ENCODE measurements at places on chromosomes 16 and 17.

DNA sequence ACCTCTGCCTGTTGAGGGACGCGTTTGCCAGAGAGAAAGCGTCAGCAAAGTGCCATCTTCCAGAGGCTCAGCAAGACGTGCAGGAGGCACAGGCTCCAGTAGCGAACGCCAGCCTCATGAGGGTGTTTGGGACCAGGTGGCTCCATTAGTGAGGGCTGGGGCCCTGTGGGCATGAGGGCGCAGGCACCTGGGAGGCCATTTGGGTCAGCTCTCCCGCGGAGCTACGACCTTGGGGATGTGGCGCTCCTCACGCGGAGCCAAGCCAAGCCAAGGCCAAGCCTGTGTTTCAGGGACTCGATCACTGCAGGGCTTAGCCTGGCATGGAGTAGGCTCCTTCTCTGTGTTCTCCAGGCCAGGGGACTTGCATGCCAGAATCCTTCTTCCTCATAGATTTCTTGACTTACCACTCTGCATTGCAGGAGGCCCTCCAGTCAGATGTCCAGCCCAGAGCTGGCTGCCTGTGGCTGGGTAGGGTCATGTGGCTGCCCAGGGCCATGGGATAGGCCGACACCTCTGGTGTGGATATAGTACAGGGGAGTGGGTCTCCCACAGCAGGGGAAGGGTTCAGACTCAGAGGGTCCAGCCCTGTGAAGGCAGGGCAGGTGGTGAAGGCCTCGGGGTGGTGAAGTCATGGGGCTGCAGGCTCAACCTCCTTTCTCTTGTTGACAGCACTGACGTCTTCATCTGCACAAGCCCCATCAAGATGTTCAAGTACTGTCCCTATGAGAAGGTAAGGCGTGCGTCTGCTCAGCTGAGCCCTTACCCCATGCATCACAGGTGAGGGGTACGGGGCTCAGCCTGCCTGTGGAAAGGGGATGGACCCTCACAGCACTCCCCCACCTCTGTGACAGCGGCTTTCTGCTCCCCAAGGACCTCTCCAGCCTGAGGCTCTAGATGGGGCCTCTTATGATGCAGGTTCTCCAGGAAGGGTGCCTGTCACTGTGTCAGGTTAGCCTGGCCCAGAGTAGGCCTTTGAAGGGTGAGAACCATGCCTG is 19.6 kb downstream of the NT5M start:
- no peak for DNase-seq

DNA sequence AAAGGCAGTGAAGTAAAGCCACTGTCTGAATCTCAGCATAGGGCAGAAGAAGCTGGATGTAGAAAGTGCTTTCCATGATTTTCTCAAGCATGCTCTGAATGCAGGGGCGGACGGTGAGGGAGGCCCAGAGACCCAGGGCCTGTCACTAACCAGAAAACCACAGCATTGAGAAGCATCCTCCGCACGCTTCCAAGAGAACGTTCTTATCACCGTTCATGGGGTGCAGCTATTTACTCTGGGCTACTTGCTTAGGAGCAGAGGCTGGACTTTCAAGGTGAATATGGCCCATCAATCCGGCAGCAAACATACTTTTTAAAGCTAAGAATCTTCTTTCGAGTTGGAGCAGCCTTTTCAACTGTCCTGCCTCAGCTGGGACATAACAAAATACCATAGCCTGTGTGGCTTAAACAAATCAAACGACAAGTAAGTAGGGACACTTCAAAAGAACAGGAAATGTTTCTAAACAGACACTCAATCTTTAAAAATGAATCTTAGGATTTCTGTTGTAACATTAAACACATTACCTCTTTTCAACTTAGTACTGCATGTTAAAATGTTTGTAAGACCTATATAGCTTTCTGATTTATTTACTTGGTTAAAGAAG is 46.5 kb upstream of the CDRT4 start:
- no peak for DNase-seq

- DNase-seq, result no peak
Measured at GRCh38 chr17:57855391-57856035, 5.7 kb upstream of the MRPS23 start.

- DNase-seq, result no peak
Measured at GRCh38 chr17:72565758-72566157, 444.9 kb downstream of the SOX9 start.

- DNase-seq, result no peak
Measured at GRCh38 chr17:5678171-5678570, 93.9 kb upstream of the NLRP1 start.

DNA sequence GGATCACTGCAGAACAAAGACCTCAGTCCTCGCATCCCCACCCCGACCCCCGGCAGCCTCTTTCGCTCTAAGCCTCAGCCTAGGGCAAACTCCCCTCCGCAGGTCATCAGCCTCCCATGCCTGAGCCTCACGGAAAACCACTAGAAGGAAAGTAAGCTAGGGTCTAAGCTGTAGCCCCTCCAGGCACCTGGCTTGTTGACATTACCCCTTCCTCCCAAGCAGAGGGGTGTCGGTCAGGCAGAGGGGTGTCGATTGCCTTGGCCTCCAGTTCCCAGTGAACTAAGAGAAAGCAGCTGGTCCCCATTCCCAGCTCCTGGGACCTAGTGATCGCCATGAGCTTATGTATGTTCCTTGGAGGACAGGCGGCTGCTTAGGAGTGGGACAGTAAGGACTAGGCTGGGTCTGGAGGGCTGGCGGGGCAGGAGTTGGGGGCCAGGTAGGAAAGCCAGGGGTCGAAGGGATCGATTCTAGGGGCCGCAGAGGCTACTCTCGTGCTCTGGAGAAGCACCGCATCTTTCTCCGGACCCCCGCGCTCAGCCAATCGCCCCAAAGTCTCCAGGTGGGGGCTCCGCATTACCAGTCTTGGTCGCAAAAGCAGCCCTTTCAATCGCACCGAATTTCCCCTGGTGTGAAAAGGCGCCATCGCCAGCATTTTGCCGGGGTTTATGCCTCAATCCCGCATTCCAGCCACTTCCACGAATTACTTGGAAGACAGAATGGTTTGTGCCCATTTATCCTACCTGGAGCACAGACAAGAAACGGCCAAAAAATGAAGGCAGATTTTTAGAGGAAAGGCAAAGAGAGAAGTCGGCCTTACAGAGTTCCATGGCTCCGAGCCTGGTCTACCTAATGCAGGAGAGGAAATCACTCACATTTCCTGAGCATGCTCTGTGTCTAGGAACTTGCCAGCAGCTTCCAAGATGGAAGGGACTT is 21.3 kb upstream of the HOXB13 start:
- DNase-seq, result no peak

DNA sequence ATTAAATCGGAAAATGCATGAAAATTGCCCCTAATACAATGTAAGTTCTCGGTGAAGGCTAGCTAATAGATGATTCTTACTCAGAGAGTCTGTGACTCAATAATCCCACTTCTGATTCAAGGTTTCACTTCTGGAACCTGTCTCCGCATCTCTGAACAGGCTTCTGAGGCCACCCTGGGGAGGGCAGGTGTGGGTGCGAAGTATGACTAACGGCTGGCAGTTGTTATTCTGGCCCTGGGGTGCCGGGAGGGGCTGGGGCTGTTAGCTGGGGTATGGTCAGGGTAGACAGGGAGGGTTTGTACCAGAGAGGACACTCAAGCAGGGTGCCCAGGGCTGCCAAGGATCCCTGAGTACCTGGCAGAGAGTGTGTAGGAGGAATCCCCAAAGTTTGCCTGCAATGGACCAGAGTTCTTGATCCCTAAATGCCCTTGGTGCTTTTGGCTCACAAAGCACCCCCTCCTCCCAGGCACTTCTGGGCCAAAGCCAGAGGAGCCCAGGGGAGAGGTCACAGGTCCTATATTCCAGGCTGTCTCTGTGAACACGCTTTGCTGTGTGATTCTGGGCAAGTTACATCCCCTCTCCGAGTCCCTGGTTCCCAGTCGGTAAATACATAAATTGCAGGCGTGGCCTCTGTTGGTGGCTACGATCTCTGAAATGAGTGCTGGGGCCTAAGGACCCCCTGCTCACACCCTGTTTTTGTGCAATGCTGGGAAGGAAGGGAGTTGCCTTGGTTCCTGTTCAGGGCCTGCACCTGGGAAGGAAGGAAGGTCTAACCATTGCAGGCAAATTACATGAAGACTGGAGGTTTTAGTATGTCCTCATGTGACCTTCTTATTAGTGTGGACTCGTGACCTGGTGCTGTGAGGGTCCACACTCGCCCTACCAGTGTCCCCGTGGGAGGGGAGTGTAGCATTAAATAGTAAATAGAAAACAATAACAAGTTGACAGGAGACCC is 49.9 kb upstream of the CPNE2 start:
- DNase-seq, result no peak

- DNase-seq, result peak; percentile 41
Measured at GRCh38 chr17:3845291-3845620, 790 bp downstream of the NCBP3 start.

- DNase-seq, result no peak
Measured at GRCh38 chr16:22324787-22325597, 27.8 kb downstream of the POLR3E start.

DNA sequence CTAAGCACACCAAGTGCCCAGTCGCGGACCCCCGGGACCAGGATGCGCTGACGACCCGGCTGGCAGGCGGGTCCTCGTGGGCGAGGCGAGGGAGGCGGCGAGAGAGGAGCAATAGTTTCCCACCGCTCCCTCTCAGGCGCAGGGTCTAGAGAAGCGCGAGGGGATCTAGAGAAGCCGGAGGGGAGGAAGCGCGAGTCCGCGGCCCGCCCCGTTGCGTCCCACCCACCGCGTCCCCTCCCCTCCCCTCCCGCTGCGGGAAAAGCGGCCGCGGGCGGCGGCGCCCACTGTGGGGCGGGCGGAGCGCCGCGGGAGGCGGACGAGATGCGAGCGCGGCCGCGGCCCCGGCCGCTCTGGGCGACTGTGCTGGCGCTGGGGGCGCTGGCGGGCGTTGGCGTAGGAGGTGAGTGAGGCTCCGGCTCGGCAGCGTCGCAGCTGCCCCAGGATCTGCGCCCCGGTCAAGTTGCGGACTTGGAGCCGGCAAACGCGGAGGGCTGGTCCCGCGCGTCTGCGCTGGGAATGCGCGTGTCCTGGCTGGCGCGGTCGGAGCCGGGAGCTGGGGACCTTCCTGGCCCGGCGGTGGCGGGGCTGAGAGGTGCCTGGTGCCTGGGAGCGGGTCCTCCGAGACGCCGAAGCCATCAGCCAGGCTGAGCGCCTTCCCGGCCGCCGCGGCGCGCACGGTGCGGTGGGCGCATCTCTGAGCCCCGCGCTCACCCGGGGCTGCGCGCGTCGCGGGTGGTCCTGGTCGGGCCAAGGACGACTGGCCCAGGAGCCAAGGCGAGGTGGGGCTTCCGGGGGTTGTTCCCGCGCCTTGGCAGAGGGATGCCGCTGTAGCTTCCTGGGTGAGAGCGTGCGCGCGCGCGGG is at the start of gene ITGB3:
Gene ITGB3 (plus strand): TSS at position 287 of the 862 bp plus-strand sequence. CDS start 35 bp downstream, at position 322.
- DNase-seq, result peak; percentile 82

- peak; percentile 94 for DNase-seq
Measured at GRCh38 chr17:37490638-37491614, 1.2 kb downstream of the DUSP14 start.

DNA sequence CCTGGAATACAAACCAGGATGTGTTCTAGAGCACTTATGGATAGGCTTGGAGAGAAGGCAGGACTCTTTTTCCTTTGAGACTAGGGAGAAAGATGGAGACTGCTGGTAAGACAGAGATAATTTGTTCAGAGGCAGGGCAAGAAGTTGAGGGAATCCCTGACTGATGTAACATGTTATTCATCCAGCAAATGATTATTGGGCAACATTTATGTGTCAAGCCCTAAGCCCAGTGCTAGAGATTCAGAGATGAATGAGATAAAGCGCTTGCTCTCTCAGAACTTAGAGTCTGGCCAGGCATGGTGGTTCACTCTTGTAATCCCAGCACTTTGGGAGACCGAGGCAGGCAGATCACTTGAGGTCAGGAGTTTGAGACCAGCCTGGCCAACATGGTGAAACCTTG is 47.8 kb upstream of the NUFIP2 start:
- DNase-seq, result peak; percentile 32

GRCh38 chr16:57611706-57612105 is 16.7 kb upstream of the ADGRG1 start:
- no peak for DNase-seq

DNA sequence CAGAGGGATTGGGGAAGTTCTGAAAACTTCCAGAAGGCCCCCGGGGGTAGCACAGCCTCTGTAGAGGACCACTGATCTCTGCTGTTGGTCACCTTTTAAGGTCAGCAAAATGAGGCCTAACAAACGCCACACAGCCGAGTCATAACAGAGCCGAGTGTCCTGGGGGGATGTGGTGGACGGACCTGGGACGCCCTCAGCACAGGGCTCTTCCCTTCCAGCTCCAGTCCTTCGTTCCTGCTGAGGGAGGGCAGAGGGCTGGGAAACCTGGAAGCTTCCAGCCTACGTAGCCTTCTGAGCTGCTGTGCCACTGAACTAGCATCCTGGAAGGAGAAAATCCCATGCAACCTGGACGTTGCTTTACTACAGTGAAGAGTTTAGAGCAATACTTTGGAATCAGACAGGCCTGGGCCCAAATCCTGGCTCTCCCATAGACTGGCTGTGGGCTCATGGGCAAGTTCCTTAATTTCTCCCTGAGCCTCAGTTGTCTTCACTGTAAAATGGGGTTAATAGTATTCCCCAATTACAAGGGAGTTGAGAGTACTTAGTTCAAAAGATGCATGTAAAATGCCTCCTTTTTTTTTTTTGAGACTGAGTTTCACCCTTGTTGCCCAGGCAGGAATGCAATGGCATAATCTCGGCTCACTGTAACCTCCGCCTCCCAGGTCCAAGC is 34.4 kb upstream of the ZCCHC14 start:
- DNase-seq, result peak; percentile 33

DNA sequence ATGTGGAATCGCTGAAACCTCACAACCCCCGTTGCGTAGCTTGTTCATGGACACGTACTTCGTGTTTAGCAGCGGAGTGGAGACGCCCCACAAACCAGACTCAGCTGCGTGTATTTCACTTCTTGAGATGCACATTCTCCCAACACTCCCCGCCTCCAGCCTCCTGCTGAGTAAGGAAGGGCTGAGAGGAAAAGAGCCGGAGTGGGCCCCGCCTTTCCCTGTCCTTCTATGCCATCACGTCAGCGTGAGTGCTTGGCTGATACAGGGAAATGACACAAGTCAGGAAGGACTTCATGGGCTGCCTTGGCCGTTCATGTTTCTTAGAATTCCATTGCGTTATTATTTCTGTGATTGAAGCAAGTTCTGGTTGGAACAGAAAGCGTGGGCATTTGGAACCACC is 68.6 kb upstream of the CBX4 start:
- DNase-seq, result peak; percentile 40

DNA sequence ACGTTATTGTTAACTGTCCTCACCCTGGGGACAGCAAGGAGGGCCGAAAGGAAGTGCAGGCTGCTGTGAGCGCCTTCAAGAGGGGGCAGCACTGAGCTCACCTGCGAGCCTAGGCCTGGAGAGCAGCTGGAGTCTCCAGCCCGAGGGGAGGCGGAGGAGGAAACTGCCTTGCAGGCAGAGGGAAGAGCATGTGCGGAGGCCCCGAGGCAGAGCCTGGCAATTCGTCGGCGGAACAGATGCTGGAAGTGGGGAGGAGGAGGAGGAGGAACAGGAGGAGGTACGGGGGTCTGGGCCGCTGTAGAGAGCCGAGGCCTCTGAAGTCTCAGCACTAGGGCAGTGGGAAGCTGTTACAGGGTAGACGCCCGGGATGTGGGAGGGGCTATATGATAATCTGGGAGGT is 49.6 kb upstream of the PLCG2 start:
- no peak for DNase-seq
